ENCODE measurements at places on chromosomes 1 and 21. TPM values are rescaled to one million over a fixed set of nuclear protein-coding genes. Genes with fewer than 3 reads are reported as not detected.

GRCh38 chr1:230495076-230495475, 68.9 kb upstream of the PGBD5 start:
- H3K4me1 ChIP-seq, result no peaks in the 10 kb centered on the region
- no peak overlapping the region for H3K4me3 ChIP-seq
- H3K27ac ChIP-seq, result no peak overlapping the region
- DNase-seq, result no peak

DNA sequence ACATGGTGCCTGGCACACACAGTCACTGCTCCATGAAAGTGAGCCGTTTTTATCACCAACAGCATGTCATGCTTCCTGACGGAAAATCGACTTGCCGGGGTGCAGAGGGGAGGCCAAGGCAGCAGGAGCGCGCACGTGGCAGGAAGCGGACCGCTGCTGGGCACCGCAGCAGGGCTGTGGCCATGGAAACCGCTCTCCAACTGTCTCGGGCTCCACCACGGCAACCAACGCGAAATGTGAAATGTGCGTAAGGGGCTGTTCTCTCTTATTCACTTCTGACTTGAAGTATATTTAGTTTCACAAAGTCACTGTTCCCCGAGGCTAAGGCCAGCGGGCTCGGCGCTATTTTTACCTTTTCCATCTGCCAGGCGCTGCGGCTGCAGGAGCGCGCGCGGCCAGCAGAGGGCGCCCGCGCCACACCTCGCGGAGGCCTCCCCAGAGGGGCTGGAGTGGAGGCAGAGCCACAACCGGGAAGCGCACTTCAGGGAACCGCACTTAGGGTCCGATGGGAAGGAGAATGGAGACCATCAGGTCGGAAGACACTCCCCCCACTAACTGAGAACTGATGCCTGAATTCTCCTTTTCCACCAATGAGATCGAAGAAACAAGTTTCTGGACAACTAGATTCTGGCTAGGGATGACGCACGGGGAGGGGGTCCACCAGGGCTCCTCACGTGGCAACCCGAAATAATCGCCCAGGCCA, 19.7 kb downstream of the RCC2 start:
- no peak overlapping the region for H3K27ac ChIP-seq
- H3K36me3 ChIP-seq, result peaks cover 75% of the 10 kb centered on the region
- no peaks in the 10 kb centered on the region for H3K27me3 ChIP-seq
- peaks cover 12% of the 10 kb centered on the region for H3K4me1 ChIP-seq
- H3K4me3 ChIP-seq, result no peak overlapping the region

- H3K36me3 ChIP-seq, result no peaks in the 10 kb centered on the region
- no peak for DNase-seq
- no peaks in the 10 kb centered on the region for H3K27me3 ChIP-seq
- H3K4me1 ChIP-seq, result no peaks in the 10 kb centered on the region
- H3K27ac ChIP-seq, result no peak overlapping the region
Observed at GRCh38 chr1:106254748-106255147, 801.7 kb upstream of the PRMT6 start.

TP73 gene
- 1.4 TPM for total RNA-seq

GRCh38 chr1:95380909-95381308, 146.9 kb downstream of the RWDD3 start:
- DNase-seq, result no peak
- H3K4me3 ChIP-seq, result no peak overlapping the region
- no peaks in the 10 kb centered on the region for H3K4me1 ChIP-seq
- no peak overlapping the region for H3K27ac ChIP-seq
- H3K36me3 ChIP-seq, result no peaks in the 10 kb centered on the region

DNA sequence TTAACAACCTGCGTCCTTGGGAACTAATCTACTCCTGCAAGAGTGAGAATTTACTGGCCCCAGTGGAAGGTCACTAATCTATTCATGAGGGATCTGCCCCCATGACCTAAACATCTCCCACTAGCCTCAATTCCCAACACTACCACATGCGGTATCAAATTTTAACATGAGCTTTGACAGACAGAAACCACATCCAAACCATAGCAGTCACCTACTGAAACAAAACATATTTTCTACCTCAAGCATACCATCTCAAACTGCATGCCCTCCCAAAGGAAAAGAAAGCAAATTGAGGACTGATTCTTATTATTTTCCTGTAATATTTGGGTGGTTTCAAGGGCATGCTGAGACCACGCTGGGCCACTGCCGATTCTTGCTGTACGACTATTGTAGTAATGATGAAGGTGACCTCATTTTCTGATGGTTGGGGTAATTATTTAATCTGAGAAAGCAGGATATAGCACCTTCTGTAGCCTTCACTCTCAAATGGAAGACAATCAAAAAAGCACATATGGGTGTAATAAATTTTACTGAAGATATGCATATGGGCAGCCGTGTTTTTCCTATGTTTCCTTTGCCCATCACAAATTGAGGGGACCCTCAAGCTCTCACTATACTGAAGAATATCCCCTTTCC, 13.2 kb upstream of the GBP5 start:
- DNase-seq, result no peak
- H3K27me3 ChIP-seq, result no peaks in the 10 kb centered on the region
- peaks cover 83% of the 10 kb centered on the region for H3K4me1 ChIP-seq

- no peaks in the 10 kb centered on the region for H3K36me3 ChIP-seq
- H3K4me1 ChIP-seq, result peaks cover 4% of the 10 kb centered on the region
- no peak for DNase-seq
Observed at GRCh38 chr1:232767305-232768074, 37.7 kb upstream of the MAP10 start.

PADI3 gene
- total RNA-seq, result not detected

GRCh38 chr21:31268090-31268489, 76.0 kb downstream of the TIAM1 start:
- H3K27me3 ChIP-seq, result no peaks in the 10 kb centered on the region
- H3K4me1 ChIP-seq, result peaks cover 41% of the 10 kb centered on the region
- peak overlapping the region; percentile 41 for H3K27ac ChIP-seq

DNA sequence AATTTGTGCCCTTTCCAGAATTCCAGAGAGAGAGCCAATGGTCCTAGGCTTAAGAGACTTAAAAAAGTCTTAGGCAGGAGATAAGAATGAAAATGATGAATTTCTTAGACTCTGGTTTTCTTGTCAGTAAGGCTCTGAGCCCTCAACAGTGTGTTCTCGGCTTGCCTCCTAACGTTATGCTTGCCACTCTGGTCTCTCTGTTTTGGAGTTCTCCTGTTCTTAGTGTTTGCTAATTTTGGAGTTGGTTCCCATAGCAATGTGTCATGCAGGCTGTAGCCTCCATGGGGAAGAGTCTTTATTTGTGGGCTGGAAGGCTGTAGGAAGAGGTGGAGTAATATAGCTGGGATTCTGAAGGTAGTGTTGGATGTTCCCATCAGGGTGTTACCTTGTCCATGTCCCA, 19.9 kb downstream of the TBX19 start:
- no peak overlapping the region for H3K4me3 ChIP-seq
- H3K36me3 ChIP-seq, result no peaks in the 10 kb centered on the region
- H3K27ac ChIP-seq, result no peak overlapping the region
- H3K27me3 ChIP-seq, result no peaks in the 10 kb centered on the region
- no peaks in the 10 kb centered on the region for H3K4me1 ChIP-seq
